Activated T-cell treated with anti-CD3 and anti-CD28 coated beads, Interleukin-2, amount 50 U/mL, for 4 hours (primary cell): ENCODE measurements at places on chromosomes 12 and 14. TPM values are rescaled to one million over a fixed set of nuclear protein-coding genes. Genes with fewer than 3 reads are reported as not detected.

Gene TSPAN19
- total RNA-seq: not detected

Gene SLC5A8
- total RNA-seq: not detected

Gene CEP170B
- 11.1 TPM for total RNA-seq

Gene TAS2R14
- total RNA-seq: 1.3 TPM

Gene POTEM
- total RNA-seq: not detected

Gene ASCL1
- total RNA-seq: not detected

Gene MYH6
- total RNA-seq: not detected

Gene MLXIP
- total RNA-seq: 37.9 TPM

Gene NRXN3
- total RNA-seq: not detected
